ENCODE measurements at places on chromosomes 1 and 21.

- no peak for DNase-seq
These were observed 98.8 kb downstream of the NOS1AP start for GRCh38 chr1:162168261-162168660.

DNA sequence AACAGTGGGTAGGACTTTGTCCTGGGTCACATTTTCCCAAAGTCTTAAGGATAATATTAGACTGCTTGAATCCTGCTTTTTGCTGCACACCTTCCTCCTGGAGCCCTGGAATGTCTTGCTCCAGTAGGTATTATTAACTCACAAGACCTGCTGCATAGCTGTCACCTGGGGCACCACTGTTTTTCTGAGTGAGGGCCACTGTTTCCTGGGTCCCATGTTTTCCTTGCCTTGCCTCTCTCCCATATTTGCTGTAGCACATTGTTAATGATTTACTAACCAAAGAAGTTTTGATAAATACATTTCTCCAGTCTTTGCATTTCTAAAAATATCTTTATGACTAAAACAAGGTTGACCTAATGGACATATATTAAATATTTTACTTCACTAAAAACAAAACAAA lies 22.5 kb upstream of the FCAMR start:
- DNase-seq: no peak

DNA sequence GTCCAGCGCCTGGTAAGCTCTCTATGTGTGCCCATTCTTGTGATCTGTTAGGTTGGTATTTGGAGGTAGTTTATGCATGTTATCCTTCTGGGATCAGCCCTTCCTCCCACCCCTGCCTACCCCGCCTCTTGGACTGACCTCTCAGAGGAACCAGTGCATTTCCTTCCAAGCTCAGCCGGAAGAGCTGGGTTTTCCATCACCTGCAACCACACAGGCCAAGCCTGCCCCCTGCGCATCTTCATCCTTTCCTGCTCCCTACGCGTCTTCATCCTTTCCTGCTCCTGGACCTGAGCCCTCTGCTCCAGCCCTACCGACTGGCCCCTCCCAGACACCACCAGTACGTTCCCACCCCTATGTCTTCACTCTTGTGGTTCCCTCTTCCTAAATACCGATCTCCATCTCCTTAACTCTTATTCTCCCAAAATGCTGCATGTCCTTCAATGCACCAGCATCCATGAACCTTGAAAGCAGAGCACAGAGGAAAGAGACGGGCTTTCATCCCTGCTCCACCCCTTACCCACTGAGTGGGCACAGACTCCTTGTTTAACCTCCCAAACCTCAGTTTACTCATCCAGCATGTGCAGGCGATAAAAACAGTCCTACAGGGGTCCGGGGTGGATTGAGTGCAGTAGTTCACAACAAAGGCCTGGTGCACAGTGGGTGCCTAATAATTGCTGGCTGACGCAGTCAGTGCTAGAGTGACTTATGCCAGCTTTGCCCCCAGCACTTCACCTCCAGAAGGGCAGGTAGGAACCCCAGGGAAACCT lies 526.3 kb downstream of the MATN1 start:
- DNase-seq: no peak

DNA sequence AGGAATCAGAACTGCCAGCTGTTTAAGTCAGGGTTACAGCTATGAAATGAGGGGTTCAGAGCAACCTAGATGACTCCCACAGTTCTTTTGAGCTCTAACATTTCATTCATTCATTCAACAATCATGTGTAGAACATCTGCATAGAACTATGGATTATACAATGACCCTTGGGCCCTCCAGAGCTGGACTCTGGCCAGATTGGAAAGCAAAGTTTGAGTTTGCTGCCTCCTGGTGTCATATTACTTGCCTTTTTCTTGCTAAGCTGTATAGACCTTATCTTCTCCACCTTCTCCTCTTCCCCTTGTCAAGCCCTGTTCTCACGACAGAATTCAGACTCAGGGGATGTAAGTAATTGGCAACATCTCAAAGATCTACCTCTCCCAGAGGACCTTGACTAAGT lies 4.0 kb downstream of the CASQ2 start:
- DNase-seq: no peak

DNA sequence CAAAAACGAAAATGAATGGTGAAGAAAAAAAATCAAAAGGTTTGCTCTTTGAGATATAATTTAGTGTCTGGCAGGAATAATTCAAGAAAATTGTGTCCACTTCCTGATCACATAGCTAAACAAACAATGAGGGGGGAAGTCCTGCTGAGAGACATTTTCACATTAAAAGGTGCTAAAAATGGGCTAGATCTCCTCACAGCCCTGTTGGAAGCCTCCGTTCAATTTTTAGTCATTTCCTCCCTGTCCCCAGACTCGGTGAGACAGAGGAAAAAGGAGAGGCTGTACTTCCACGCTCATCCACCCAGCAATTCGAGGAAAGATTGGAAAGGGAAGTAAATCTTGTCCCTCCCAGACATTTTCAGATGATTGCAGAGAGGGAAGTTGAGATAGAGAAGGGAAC lies 103.7 kb downstream of the BARHL2 start:
- peak; percentile 21 for DNase-seq

GRCh38 chr1:211704543-211704942 lies 29.1 kb upstream of the NEK2 start:
- no peak for DNase-seq

- DNase-seq: no peak
These were observed 871 bp upstream of the PSMA5 start for GRCh38 chr1:109427171-109427467.

DNA sequence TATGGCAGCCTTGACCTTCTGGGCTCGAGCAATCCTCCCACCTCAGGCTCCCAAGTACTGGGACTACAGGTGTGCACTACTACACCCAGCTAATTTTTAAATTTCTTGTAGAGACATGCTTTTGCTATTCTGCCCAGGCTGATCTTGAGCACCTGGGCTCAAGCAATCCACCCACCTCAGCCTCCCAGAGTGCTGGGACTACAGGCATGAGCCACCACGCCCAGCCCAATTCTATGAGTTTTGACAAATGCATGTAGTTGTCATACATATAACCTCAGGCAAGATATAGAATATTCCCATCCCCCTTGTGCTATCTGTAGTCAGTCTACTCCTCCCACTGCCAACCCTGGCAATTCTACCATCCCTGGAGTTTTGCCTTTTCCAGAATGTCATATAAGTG lies 38.7 kb upstream of the TTC22 start:
- DNase-seq: no peak

DNA sequence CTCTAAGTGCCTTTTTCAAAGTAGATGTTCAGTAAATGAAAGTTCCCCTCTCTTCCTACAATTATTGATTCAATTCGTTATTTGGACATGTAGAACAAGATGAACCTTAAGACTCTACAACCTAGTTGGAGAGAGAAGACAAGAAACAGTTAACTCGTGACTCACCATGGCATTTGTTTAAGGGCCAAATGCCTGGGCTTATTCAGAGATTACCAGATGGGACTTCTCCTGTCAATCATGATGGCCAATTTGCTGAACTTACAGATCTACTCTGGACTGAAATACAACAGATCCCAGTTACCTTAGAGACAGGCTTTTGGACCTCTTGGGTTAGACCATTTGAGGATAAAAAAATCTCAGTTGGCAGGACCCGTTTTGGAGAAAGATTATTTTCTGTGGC lies 93.5 kb downstream of the C1orf94 start:
- no peak for DNase-seq

DNA sequence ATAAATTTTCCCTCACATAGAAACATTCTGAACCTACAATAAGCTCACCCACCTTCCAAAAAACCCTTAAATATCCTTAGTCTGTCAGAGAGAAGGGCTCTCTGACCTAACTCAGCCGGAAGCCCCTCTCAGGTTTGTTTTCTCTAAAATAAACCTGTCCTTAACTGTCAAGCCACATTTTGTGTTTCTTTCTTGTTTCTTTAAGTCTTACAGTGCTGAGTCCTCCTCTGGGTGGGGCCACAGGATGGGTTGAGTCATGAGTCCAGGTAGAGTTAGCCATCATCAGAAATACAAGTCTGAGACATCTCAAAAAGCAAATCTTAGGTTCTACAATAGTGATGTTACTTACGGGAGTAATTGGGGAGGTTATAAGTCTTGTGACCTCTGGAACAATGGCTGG lies 26.4 kb upstream of the SLC2A5 start:
- DNase-seq: no peak

DNA sequence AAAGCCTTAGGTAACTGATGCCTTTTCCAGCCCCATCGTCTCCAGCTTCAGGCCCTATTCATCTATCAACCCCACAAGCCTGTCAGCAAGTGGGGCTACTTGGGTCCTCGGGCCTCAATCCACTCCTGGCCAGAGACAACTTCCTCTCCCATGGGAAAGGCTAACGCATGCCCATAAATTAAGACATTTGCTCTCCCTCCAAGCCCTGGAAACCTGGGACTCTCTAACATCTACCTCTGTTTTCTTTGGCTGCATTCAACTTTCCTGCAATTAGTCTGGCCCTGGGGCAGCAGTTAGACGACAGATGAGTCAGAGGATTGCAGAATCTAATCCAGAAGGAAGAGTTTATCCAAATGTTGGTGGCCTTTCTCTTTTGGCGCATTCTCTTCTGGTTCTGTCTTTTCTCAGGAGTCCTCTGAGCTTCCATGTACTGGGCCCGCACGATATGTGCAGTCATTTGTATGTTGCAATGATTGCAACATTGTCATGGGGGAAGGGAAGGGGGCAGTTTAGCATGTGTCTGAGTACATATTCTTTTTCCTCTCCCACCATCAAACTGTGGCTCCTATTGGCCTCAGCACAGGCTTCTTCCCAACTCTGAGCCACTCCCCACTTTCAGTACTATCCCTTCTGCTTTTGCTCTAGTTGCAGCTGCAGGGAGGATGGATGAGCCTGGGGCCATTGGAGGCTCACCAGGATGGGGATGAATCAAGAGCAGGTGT lies 54.4 kb downstream of the NAV1 start:
- no peak for DNase-seq

DNA sequence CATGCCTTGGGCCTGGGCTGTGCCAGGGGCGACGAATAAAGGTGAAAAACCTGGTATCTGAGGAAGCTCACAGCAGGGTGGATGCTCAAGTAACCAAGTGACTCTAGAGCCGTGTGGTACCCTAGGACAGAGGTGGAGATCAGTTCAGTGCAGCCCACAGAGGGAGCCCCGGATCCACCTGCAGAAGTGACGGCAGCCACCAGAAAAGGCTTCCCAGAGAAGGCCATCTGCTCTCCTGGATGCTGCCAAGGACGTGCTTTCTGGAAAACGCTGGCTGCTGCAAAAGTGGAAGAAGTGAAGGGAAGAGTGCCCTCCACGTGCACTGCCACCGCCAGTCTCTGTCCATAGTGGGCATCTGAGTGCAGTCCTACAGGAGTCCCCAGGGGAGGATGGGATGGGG lies 27.7 kb downstream of the TMCO4 start:
- peak; percentile 47 for DNase-seq

- DNase-seq: no peak
These were observed at the start of gene ELF3 for GRCh38 chr1:202010180-202011015. Gene ELF3, plus strand, starts transcription at chr1:202010587. Its CDS starts 550 bp downstream, at chr1:202011137.

DNA sequence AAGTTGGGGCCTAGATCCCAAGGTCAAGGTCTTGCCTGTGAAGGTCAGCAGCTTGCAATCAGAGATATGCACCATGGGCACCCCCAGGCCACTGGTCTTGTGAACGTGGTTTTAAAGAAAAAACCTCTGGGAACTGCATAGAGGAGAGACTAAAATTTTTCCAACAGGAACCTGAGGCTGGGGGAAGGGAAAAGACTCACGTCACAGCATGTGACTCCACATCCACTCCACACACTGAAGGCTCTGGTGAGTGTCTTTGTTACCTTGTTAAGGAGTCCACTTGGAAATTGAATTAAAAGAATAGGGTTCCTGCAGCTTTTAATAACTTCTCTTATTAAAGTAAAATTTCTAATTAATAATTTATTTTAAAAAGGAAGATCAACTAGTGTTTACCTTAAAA lies 224.9 kb downstream of the DAB1 start:
- no peak for DNase-seq

- no peak for DNase-seq
These were observed 18.3 kb downstream of the SORT1 start for GRCh38 chr1:109379422-109379821.

DNA sequence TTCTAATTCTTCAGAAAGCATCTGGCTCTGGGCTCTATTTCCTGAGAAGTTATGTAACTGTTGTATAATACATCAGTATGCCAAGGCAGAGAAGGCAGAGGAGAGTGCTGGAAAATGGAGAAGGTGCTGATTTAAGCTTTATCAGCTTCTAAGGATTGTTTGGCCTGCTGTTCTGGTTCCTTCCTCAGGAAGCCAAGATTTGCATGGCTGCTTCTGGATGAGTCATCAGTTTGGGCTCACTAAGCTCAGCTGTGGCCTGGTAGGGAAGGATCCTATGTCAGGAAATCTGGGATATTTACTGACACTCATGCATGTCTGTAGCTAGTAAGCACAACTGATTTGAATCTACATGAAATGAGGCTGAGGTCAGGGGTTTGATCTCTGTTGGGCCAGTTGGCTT lies 73.2 kb upstream of the ADGRL4 start:
- DNase-seq: no peak

DNA sequence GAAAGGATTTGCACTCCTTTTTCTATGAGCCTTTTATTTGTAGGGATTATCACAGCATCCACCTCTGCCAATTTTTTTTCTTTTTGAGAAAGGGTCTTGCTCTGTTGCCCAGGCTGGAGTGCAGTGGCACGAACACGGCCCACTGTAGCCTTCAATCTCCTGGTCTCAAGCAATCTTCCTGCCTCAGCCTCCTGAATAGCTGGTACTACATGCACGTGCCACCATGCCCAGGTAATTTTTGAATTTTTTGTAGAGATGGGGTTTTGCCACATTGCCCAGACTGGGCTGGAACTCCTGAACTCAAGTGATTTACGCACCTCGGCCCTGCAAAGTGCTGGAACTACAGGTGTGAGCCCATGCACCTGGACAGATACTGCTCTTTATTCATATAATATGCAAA lies 2.1 kb downstream of the SAMSN1 start:
- no peak for DNase-seq

DNA sequence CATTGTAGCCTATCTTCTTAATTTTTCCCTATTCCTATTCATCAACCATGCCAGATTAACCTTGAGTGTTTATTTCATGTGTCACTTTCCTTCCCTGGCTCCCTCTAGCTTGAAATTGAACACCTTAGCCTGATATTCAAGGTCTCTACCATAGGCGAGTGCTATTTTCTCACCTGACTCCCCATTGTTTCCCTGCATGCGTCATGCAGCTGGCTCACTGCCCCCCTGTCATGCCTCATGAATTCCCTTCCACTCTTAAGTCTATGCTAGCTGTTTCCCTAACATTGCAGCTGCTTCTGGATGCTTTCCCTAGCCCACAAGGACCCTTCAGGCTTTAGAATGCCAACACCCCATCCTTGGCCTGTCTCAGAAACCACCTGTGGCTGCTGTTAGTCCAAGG lies 56.7 kb upstream of the CD1D start:
- DNase-seq: no peak

DNA sequence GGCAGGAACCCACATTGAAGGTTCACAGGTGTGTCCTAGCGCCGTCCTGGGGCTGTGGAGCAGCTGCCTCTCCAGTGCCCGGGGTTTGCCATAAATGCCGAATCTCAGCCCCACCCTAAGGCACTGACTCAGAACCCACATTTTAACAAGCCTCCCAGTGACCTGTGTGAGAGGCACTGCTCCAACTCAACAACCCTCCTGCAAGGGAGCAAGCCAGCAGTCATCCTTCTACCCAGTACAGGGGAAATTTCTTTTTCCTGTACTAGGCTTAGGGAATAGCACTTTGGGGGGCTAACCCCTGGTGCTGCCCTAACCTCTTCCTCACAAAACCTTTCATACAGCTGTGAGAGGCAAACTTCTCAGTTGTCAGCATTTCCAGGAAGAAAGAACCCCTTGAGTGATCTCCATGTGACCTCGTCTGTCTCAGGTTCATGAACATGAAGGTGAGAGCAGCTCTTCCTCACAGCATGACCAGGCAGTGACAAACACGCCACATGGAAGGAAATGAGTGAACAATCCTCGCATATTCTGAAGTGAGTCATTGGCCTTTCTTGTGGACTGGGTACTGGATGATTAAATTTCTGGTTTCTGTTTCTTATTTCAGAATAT lies 11.4 kb upstream of the BCAR3 start:
- no peak for DNase-seq

Data from cerebellum (tissue), 4 donors.